ENCODE measurements at places on chromosomes 3 and 15.

GRCh38 chr3:151589311-151589710, 128.4 kb upstream of the IGSF10 start:
- DNase-seq, result no peak

DNA sequence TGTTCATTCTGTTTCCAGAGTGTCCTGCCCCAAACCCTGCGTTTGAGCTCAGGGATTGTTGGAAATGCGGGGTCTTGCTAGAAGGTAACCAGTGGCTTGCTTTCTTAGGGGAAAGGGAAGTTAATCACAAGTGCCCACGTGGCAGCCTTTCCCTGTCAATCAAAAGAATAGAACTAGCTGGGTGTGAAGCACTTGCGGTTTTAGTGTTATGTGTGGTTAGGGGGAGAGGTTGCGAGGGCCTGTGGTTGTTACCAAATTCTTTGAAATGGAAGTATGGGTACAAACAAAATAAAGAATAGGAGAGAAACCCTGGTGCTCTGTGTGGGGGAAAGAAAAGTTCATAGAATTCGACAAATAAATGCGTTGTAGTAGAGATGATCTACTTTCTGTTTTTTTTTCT, 67.6 kb downstream of the FNDC3B start:
- DNase-seq, result peak; percentile 77

- DNase-seq, result no peak
Measured at GRCh38 chr3:38473229-38473628, 19.5 kb downstream of the ACVR2B start.

DNA sequence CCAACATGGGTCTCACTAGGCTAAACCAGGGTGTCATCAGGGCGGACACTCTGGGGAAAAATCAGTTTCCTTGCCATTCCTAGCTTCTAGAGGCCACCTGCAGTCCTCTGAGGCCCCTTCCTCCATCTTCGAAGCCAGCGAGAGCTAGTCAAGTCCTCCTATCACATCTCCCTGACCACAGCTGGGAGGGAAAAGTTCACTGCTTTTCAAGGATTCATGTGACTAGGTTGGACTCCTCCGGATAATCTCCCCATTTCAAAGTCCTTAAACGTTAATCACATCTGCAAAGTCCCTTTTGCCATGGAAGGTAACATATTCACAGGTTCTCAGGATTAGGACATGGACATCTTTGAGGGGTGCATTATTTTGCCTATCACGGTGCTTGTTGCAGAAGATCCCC, 35.9 kb upstream of the MAP3K13 start:
- no peak for DNase-seq

- DNase-seq, result no peak
Measured at GRCh38 chr3:177478170-177478867, 281.0 kb upstream of the TBL1XR1 start.

DNA sequence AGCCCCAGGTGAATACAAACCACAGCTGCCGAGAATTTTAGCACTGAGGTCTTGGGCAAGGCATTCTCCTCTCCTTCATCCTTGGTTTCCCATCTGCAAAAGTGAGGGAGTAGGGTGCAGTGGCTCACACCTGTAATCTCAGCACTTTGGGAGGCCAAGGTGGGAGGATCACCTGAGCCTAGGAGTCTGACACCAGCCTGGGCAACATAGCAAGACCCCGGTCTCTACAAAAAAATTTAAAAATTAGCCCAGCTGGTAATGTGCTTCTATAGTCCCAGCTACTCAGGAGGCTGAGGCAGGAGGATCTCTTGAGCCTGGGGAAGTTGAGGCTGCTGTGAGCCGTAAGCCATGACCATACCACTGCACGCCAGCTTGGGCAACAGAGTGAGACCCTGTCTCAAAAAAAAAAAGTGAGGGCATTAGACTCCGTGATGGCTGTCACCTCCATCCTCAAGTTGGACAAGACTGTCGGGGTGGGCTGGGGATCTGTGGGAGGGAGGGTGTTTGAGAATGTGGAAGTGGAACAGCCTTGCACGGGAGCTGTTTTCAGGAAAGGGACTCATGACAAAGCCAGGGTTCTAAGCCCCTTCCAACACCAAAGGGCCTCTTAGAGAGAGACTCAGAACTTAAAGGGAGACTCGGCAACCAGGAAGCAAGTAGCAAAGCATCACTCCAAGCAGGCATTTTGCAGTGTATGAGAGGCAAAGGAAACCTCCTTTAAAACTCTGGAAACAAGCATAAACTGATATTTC, 46.0 kb upstream of the FURIN start:
- DNase-seq, result no peak

GRCh38 chr3:196142202-196142956, 60.5 kb upstream of the TFRC start:
- no peak for DNase-seq

Data from pons (tissue), 1 donor.